MCF 10A (cell line): ENCODE measurements at places on chromosomes 4 and X. TPM values are rescaled to one million over a fixed set of nuclear protein-coding genes. Genes with fewer than 3 reads are reported as not detected.

The DCAF4L1 gene
- total RNA-seq, result 0.72 and 0.81 TPM in 2 replicates

- DNase-seq, result no peak
Measured at GRCh38 chrX:47927212-47927611, 76.6 kb downstream of the ZNF182 start.

GRCh38 chr4:4689694-4690440, 148.0 kb upstream of the STX18 start:
- no peak for DNase-seq

- DNase-seq, result no peak
Measured at GRCh38 chr4:97845758-97846157, 297.5 kb downstream of the STPG2 start.

DNA sequence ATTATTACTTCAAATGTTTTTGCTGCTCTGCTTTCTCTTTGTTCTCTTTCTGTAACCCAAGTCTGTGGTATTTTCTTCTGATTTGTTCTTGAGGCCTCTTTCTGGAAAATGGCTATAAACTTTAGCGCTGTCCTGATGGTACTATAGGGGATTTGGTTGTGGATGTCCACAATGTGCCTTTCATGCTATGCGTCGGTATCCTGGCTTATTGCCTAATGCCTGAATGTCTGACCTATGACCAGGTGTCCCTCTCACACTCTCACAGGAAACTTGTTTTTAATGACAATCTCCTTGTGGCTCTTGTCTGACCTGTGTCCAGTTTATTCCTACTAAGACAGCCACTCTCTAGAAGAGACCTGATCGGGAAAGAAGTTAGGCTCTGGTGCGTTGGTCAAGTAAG, 222.4 kb upstream of the NR3C2 start:
- no peak for DNase-seq

The DGAT2L6 gene
- not detected in 2 replicates for total RNA-seq

The CTBP1 gene
- 133 and 152 TPM in 2 replicates for total RNA-seq

GRCh38 chrX:638482-639131, 8.0 kb downstream of the SHOX start:
- DNase-seq, result no peak

GRCh38 chr4:1842339-1842895, 13.5 kb downstream of the LETM1 start:
- no peak for DNase-seq

The NUDT6 gene
- total RNA-seq, result 6.6 and 6.7 TPM in 2 replicates

The TREX2 gene
- total RNA-seq, result 0.49 and 0.75 TPM in 2 replicates

GRCh38 chr4:83922402-83922801, 386.5 kb downstream of the GPAT3 start:
- no peak for DNase-seq

- no peak for DNase-seq
Measured at GRCh38 chr4:118936406-118936805, 47.8 kb downstream of the SYNPO2 start.

The HS6ST2 gene
- total RNA-seq, result 23.9 and 26.1 TPM in 2 replicates

- DNase-seq, result no peak
Measured at GRCh38 chrX:153456161-153456560, 10.3 kb upstream of the TREX2 start.

The UGT2B28 gene
- not detected in 2 replicates for total RNA-seq

GRCh38 chrX:17706676-17707075, 30.6 kb upstream of the SCML1 start:
- DNase-seq, result peak; percentile 47

GRCh38 chrX:136636121-136636520, 11.8 kb upstream of the CD40LG start:
- no peak for DNase-seq

- DNase-seq, result no peak
Measured at GRCh38 chr4:3344104-3344503, 51.3 kb downstream of the RGS12 start.

DNA sequence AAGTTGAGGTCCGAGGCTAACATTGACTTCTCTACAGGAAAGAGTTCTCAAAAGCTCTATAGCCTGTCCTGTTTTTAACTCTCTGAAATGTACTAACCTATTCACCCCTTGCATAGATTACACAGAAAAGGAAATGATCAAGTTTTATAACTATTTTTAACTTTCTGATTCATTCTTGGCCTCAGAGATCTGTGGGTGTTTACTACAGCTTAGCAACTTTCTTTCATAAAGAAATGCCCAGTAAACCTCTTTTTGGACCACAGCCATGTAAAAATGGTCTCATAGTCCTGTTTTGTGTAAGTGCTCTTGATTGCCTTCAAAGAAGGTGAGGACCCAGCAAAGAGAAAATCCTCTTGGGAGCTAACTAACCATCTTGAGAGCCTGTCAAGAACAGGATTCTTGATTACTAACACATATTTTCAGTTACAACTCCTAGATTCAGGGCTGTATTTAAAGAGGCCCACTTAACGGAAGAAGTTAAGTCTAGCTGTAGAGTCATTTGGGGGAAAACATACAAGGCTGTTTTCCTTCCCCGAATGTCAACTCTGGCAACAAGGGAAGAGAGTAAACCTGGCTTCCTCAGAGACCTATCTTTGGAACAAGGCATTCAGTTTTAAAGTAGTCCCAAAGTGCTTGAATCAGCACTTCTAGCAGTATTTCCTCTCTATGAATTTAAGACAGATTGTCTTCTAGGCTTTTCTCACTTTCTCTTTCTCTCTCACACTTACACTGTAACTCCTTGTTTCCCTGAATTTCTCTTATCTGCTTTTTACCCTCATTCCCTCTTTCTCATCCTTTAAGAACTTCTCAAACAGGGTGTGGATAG, 78.2 kb downstream of the IL21 start:
- peak; percentile 20 for DNase-seq

GRCh38 chr4:13627178-13627605, 333 bp downstream of the BOD1L1 start:
- DNase-seq, result no peak

DNA sequence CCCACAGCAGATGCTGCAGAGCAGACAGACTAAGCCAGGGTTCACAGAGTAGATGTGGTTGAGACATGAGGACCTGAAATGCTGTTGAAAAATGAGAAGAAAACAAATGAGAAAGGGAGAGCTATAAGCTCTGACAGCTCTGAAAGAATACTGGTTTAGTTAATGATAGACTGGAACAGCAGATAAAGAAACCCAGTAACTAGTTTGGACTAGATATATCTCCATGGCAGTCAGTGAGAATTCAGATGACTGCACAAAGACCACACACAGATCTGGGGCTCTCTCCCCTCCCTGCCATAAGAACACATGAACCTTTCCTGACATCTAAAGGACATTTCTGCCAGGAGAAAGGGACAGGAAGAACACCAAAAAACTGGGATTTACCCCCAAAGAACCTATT, 8.2 kb downstream of the NAA11 start:
- no peak for DNase-seq

GRCh38 chr4:37990731-37991245, 30.6 kb downstream of the PTTG2 start:
- no peak for DNase-seq

DNA sequence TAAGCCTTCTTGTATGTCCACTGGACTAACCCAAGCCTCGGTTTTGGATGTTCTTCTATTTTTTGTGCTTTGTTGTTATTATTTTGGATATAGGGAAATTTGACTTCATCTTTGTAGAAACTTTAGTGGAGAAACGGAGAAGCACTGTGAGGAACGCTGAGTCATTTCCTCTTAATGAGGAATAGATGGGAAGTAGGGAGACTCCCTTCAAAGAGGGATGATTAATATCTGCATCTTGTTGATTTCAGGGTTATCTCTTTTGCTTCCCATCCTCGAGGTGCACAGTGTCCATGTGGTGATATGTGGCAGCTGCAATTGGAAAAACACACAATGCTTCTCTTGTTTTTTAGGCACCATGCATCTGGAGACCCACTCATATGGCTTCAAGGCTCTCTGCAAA, 1147.9 kb downstream of the NLGN4X start:
- no peak for DNase-seq
